ENCODE measurements at places on chromosomes 6 and 20.

- DNase-seq = no peak
These were observed 6.7 kb downstream of the FAM50B start for GRCh38 chr6:3855866-3856265.

DNA sequence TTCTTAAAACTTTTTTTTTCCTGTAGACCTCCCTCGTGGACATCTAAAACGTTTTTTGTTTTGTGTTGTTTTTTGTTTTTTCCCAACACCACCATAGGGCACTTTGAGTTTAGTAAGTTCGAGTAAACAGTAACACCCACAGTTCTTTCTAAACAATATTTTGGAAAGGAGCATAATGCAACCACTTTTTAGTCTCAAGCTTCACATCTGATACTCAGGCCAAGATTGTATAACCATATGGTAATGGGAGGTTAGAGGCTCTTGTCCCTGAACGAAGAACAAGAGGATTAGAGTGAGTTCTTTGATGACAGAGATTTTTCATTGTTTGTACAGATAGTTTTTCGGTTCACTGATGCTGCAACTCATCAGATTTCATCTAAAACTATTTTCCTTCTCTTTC lies 144.6 kb downstream of the MTHFD1L start:
- no peak for DNase-seq

GRCh38 chr20:2807019-2807418 lies 6.6 kb upstream of the CPXM1 start:
- no peak for DNase-seq

- no peak for DNase-seq
These were observed 33.4 kb upstream of the IL17A start for GRCh38 chr6:52152711-52153160.

GRCh38 chr6:20098267-20098876 lies 113.9 kb downstream of the MBOAT1 start:
- no peak for DNase-seq

DNA sequence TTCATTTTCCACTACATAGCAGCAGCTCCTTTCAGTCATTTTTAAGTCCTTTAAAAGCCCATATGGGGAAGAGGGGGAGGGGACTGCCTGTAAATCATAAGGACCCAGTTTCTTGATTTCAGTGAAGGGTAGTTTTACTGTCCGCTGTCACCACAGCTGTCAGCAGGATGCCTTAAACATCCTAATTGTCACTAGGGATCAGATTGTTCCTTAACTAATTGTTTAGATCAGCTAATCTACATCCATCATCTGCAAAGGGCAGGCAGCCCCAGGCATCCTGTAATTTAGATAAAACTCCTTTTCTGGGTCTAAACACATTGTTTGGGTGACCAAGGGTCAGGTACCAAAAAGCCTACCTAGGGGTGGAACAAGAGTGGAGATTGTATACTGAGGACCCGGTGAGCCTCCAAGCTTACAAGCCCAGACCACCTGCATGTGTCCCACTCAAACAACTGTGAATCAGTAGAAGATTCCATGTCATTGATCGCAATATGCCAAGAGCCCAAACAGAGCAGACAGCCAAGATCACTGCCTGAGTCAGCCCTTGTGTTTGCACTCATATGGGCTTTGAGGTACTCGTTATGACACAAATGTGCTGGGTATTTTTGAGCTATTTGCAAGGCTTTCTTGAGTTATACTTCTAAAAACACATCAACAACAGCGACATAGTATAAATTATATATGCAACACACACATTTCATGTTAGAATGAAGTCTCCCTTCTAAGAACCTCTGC lies 198.7 kb upstream of the CEP162 start:
- no peak for DNase-seq

GRCh38 chr6:20952699-20953474 lies 418.6 kb downstream of the CDKAL1 start:
- no peak for DNase-seq

GRCh38 chr6:33156561-33156960 lies 35.7 kb downstream of the COL11A2 start:
- DNase-seq = no peak

DNA sequence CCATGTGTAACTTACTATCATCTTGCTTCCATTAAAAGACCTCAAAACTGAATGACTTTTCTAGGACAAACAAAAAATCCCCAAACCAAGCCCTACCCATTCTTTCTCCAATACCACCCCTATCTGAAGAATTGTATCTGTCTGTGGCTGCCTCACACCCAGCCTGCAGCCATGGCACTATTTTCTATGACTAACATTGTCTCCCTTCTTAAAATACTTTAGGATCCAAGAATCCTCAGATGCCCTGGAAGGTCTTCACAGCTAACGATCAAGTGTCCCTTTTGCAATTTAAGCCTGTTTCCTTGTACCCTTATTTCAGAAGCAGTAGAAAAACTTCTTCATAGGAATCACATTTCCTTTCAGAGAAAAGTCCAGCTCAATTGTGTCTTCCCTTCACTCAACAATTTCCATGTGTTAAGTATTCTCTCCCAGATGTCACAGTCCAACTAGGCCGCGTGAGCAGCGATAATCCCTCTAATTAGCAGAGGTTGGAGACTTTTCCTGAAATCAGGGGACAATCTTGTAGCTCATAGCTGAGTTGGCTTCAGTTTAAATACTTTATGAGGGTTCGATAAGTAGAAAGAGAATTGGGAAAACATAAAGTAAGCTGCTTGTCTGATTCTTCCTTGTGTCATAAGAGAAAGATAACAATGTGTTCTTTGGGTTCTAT lies 5.2 kb upstream of the MEP1A start:
- DNase-seq = no peak
